ENCODE measurements at places on chromosomes 11 and 22. TPM values are rescaled to one million over a fixed set of nuclear protein-coding genes. Genes with fewer than 3 reads are reported as not detected.

- H3K4me1 ChIP-seq, result peaks cover 14% of the 10 kb centered on the region
- peaks cover 16% of the 10 kb centered on the region for H3K36me3 ChIP-seq
- H3K27me3 ChIP-seq, result no peaks in the 10 kb centered on the region
- no peak overlapping the region for H3K4me3 ChIP-seq
Measured at GRCh38 chr11:74072286-74072685, 63.4 kb upstream of the UCP3 start.

The POU2AF3 gene
- 4.9 TPM for total RNA-seq

- no peak overlapping the region for H3K27ac ChIP-seq
- no peaks in the 10 kb centered on the region for H3K27me3 ChIP-seq
- DNase-seq, result no peak
- peaks cover 17% of the 10 kb centered on the region for H3K36me3 ChIP-seq
- H3K4me1 ChIP-seq, result peaks cover 13% of the 10 kb centered on the region
Measured at GRCh38 chr11:10762185-10762584, 11.1 kb downstream of the CTR9 start.

DNA sequence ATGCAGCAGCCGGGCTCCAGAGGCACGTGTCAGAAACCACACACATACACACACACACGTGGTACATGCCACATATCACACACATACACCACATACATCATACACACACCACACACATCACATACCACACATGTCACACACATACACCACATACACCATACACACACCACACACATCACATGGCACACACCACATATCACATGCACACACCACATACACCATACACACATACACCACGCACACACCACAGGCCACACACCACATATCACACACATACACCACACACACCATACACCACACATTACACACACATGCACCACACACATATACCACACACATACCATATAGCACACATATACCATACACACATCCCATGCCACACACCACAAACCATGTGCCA, 97.5 kb upstream of the PRR5 start:
- no peaks in the 10 kb centered on the region for H3K4me1 ChIP-seq
- no peak for DNase-seq
- no peak overlapping the region for H3K27ac ChIP-seq
- peaks cover 5% of the 10 kb centered on the region for H3K27me3 ChIP-seq

The PHOX2A gene
- total RNA-seq, result not detected

DNA sequence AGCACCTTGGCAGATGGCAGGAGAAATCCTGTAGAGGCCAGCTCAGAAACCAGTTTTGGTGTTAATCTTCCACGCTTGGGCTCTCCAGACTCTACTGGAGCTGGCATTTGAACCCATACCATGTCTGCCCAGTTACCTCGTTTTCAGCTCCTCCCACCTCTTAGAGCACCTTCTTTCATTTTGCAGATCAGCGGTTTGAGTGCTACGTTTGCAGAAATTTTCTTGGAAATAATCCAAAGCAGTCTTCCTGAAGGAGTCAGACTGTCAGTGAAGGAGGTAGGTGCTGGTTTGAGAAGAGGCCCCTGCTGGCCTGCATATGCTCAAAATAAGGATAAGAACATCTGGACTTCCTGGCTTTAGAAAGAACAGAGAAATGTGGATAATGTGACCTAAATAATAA, 13.7 kb downstream of the COA4 start:
- no peak overlapping the region for H3K4me3 ChIP-seq
- DNase-seq, result no peak
- peaks cover 33% of the 10 kb centered on the region for H3K36me3 ChIP-seq
- peaks cover 18% of the 10 kb centered on the region for H3K4me1 ChIP-seq
- no peaks in the 10 kb centered on the region for H3K27me3 ChIP-seq
- H3K27ac ChIP-seq, result no peak overlapping the region

DNA sequence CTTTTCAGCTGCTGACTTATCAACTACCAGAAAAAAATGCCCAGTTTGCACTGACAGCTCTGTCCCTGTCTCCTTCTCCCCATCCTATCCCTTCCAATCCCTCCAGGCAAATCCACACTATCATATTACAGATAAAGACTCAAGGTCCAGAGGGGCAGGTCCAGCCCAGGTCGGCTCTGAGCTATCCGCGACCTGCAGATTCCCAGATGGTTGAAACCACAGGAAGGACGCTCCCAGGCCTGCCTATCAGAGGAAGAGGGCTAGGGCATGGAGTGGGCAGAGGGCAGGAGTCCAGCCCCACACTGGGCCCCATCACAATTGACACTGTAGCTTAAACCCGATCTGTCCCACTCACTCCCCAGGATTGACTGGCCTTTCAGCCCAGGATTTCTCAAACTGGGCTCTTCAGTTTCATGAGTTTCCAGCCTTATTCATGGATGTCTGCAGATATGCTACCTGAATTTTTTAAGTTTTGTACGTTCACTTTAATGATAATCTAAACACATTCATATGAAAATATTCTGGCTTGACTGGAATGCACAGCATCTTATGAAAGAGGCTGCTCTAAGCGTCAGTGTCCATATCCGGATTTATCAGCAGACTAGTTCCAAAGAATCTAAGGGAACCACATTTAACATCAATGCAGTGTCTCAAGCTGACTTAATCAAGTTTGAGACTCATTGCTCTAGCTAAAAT, 16.4 kb upstream of the FCHSD2 start:
- DNase-seq, result peak; percentile 96
- H3K36me3 ChIP-seq, result no peaks in the 10 kb centered on the region
- no peak overlapping the region for H3K4me3 ChIP-seq

DNA sequence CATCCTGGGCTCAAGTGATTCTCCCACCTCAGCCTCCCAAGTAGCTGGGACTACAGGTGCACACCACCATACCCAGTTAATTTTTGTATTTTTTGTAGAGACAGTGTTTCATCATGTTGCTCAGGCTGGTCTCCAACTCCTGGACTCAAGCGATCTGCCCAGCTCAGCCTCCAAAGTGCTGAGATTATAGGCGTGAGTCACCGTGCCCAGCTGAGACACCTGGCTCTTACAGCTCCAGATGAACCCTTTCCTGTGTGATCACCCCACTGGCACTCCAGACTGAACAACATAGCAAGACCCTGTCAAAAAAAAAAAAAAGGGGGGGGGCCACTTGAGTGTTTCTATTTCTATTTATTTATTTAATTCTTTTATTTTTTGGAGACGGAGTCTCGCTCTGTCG, 1.0 kb upstream of the ADSL start:
- no peak for DNase-seq
- no peaks in the 10 kb centered on the region for H3K27me3 ChIP-seq
- H3K4me1 ChIP-seq, result peaks cover 48% of the 10 kb centered on the region
- 0 out of 2 replicates have a peak overlapping the region, but pooled peaks have one; percentile 84 for H3K4me3 ChIP-seq

- H3K4me1 ChIP-seq, result no peaks in the 10 kb centered on the region
- no peak overlapping the region for H3K27ac ChIP-seq
- DNase-seq, result no peak
- peaks cover 22% of the 10 kb centered on the region for H3K27me3 ChIP-seq
Measured at GRCh38 chr22:42451499-42452145, 19.4 kb upstream of the NFAM1 start.

DNA sequence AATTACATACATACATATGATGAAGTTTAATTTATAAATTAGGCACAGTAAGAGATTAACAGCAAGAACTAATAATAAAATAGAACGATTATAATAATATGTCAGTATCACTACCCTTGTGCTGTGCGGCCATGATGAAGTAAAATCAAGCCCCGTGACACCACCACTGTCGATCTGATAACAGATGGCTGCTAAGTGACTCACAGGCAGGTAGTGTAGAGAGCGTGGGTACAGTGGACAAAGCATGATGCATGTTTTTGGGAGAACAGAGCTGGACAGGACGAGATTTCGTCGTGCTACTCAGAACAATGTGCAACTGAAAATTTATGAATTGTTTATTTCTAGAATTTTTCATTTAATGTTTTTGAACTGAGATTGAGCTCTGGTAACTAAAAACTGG, 108.4 kb upstream of the TIMP3 start:
- H3K27me3 ChIP-seq, result no peaks in the 10 kb centered on the region
- H3K27ac ChIP-seq, result no peak overlapping the region
- no peaks in the 10 kb centered on the region for H3K36me3 ChIP-seq
- peaks cover 38% of the 10 kb centered on the region for H3K4me1 ChIP-seq
- peak; percentile 24 for DNase-seq
- H3K4me3 ChIP-seq, result no peak overlapping the region

The OLFML1 gene
- total RNA-seq, result 0.69 TPM

The CHRM1 gene
- total RNA-seq, result not detected

GRCh38 chr11:123477205-123477907, 47.3 kb downstream of the GRAMD1B start:
- H3K4me3 ChIP-seq, result no peak overlapping the region
- H3K27me3 ChIP-seq, result peaks cover 11% of the 10 kb centered on the region
- no peak overlapping the region for H3K27ac ChIP-seq
- no peak for DNase-seq
- no peaks in the 10 kb centered on the region for H3K4me1 ChIP-seq
- no peaks in the 10 kb centered on the region for H3K36me3 ChIP-seq

DNA sequence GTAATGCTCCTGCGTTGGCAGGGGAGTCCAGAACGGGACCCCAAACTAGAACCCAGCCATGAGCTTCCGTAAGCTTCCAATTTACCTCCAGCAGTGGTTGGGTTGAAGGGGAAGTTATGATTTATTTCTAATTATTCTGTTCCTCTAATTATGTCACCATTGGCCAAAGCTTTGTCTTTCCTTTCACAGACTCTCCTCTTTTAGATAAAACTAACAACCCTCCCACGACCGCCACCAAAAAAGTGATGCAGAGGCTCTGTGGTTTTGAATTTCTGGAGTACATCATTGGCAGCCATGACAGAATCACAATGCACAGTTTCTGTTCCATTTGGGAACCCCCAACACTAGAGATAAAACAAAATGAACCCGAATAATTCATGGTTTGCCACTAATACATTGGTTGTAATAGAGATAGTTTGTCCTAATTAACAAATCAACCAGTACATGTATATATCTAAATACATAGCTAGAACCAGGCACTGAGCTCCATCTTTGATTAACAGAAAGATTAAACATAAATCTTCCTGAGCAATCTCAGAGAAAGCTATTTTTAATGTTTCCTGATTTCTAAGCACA, 64.3 kb downstream of the ETS1 start:
- peaks cover 8% of the 10 kb centered on the region for H3K27me3 ChIP-seq
- peaks cover 8% of the 10 kb centered on the region for H3K4me1 ChIP-seq
- H3K4me3 ChIP-seq, result peak overlapping the region; percentile 58
- no peaks in the 10 kb centered on the region for H3K36me3 ChIP-seq
- no peak for DNase-seq

The CCDC188 gene
- not detected for total RNA-seq

The RPUSD4 gene
- 45.6 TPM for total RNA-seq

DNA sequence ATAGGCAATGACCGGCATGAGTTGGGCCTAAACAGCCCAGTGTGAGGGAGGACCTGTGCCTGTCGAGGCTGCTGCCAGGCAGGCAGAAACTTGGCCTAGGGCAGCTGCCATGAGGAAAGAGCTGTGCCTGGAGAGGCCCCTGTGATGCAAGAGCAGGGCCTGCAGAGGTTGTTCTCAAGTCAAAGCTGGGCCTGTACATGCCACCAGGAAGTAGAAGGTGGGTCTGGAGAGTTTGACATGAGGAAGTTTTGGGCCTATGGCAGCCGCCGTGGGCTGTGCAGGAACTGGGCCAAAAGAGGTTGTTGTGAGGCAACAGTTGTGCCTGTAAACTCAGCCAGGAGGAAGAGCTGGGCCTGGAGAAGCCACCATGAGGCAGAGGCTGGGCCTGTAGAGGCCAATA, 43.2 kb downstream of the OR4C45 start:
- H3K27me3 ChIP-seq, result no peaks in the 10 kb centered on the region
- H3K27ac ChIP-seq, result no peak overlapping the region
- H3K4me3 ChIP-seq, result no peak overlapping the region
- no peaks in the 10 kb centered on the region for H3K36me3 ChIP-seq

- no peaks in the 10 kb centered on the region for H3K36me3 ChIP-seq
- no peak for DNase-seq
- H3K27ac ChIP-seq, result no peak overlapping the region
Measured at GRCh38 chr11:64447831-64448598, 89.1 kb downstream of the RPS6KA4 start.

GRCh38 chr11:63837739-63838138, 1.2 kb upstream of the MARK2 start:
- peaks cover 57% of the 10 kb centered on the region for H3K4me1 ChIP-seq
- no peaks in the 10 kb centered on the region for H3K36me3 ChIP-seq
- no peaks in the 10 kb centered on the region for H3K27me3 ChIP-seq
- H3K4me3 ChIP-seq, result peak overlapping the region; percentile 96
- DNase-seq, result no peak
- peak overlapping the region; percentile 51 for H3K27ac ChIP-seq

The PLA2G3 gene
- total RNA-seq, result 0.11 TPM

Data from HepG2 (cell line).